ENCODE measurements at places on chromosomes 11 and 22. TPM values are rescaled to one million over a fixed set of nuclear protein-coding genes. Genes with fewer than 3 reads are reported as not detected.

The DNAJB7 gene
- polyA plus RNA-seq: 0.16 TPM

The PLAAT3 gene
- 4.2 TPM for polyA plus RNA-seq

The TNRC6B gene
- 21.0 TPM for polyA plus RNA-seq

The ALG8 gene
- 59.9 TPM for polyA plus RNA-seq

DNA sequence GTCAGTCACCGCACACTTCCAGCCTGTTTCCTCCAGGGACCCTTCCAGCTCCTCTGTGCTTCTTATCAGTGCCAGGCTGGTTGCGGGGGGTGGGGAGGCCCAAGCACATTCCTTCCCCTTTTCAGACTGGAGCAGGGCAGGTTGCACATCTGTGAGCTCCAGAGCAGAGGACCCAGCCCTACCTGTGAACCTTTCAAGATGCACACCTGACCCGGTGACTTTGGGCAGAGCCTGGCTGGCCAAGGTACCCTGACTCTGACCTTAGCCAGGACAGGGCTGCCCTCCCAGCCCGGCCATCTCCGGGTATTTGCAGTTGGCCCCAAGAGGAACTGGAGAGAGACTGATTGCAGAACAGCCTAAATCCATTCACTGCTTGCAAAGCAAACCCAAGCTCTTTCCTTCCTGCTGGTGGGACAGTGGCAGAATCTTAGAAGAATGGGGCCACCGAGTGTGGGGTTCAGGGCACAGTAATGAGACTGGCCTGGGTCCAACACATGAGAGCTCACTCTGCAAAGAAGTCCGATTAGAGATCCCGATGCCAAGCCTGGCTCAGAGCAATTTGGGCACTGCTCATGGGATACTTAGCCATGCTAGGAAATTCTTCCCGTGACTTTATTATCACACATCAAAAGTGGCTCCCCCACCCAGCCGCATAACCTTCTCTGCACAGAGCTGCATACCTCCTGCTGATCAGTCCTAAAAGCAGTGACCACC, 64.7 kb upstream of the CCND1 start:
- DNase-seq: no peak
- H3K36me3 ChIP-seq: no peaks in the 10 kb centered on the region
- no peaks in the 10 kb centered on the region for H3K27me3 ChIP-seq
- H3K4me3 ChIP-seq: no peak overlapping the region

GRCh38 chr11:125082611-125083311, 19.7 kb downstream of the SLC37A2 start:
- H3K4me1 ChIP-seq: peaks cover 13% of the 10 kb centered on the region
- peak; percentile 94 for DNase-seq
- no peaks in the 10 kb centered on the region for H3K27me3 ChIP-seq
- H3K27ac ChIP-seq: peak overlapping the region; percentile 72
- no peak overlapping the region for H3K4me3 ChIP-seq
- H3K36me3 ChIP-seq: no peaks in the 10 kb centered on the region

DNA sequence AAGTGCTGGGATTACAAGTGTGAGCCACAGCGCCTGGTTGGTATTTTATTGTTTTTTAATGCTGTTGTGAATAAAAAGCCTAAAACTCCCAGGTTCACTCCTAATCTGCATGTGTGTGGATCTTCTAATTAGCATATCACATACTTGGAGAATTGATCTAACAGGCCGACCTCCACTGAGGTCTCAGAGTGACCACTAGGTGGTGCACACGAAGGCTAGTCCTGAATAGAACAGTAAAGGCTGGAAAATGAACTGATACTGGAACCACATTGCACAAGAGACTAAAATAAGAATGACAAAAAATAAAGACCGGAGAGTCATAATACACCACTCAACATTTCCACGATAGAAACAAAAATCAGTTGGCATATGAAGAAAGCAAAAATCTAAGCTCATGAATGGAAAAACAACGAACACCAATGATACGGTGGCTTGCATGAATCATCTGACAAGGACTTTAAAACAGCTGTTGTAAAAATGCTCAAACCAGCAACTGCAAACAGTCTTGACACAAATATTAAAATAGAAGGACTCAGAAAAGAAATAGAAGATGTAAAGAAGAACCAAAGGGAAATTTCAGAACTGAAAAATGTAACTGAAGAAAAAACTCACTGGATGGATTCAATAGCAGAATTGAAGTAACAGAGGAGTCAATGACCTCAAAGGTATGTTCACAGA, 19.2 kb downstream of the PIM3 start:
- H3K27me3 ChIP-seq: peaks cover 16% of the 10 kb centered on the region
- no peak overlapping the region for H3K27ac ChIP-seq
- DNase-seq: peak; percentile 59

DNA sequence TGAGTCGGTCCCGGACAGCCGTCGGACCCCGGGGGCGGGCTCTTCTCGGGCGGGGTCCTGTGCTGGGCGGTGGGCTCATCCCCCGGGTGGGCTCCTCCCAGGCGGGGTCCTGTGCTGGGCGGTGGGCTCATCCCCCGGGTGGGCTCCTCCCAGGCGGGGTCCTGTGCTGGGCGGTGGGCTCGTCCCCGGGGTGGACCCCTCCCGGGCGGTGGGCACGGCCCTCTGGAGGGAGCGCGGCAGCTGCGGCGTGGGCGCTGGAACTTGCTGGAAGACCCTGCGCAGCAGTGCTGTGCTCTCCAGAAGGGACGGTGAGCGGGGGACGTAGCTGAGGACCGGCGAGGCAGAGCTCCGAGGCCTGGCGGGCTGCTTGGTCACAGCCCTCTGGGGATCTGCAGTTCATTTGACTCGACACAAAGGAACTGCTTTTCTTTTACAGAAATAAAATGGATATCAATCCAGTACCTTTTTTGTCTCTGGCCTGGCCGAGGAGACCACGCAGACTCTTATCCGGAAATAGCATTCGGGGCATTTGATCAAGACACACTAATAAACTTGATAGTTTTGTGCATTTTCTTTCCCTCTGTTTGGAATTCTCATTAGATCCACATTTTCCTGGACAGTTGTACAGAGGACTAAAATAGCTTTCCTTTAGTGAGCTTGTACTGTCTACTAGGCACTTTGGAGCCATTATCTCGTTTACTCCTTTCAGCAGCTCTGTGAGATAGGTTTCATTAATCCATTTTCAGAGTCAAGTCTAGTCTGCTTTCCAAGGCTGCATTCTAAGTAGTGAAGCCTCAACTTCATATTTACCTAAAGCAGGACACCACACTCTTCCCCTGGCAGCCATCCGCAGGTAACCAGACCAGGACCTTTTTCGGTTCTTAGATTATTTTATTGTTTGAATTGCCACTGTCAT, 812 bp downstream of the JAM3 start:
- H3K4me1 ChIP-seq: 0 out of 2 replicates have a peak, but pooled peaks cover 9% of the 10 kb centered on the region
- peak; percentile 79 for DNase-seq
- H3K36me3 ChIP-seq: no peaks in the 10 kb centered on the region
- 0 out of 2 replicates have a peak, but pooled peaks cover 8% of the 10 kb centered on the region for H3K27me3 ChIP-seq
- peak overlapping the region; percentile 43 for H3K27ac ChIP-seq
- H3K4me3 ChIP-seq: peak overlapping the region; percentile 96

DNA sequence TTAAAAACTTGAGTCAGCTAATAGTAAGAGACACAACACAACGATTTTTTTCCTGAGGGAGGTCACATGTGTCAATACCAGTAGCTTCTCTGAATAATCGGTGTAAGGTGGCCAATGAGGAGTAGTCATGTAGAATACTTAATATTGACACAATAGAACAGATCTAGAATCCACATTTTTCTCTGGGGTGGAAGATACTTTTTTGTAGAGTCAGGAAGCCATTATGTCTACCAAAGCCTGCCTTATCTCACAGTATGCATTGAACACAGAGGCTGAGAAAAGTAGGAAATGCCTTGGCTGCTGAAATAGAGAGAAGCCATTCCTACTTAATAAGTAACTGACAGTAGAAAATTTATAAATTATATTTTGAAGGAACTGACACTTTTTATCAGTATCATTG, 725.0 kb downstream of the METTL15 start:
- no peak for DNase-seq
- peak overlapping the region; percentile 85 for H3K27ac ChIP-seq
- no peak overlapping the region for H3K4me3 ChIP-seq
- no peaks in the 10 kb centered on the region for H3K36me3 ChIP-seq

GRCh38 chr11:30091737-30092136, 74.9 kb upstream of the KCNA4 start:
- H3K4me1 ChIP-seq: no peaks in the 10 kb centered on the region
- no peak for DNase-seq
- H3K27me3 ChIP-seq: no peaks in the 10 kb centered on the region
- H3K36me3 ChIP-seq: no peaks in the 10 kb centered on the region
- no peak overlapping the region for H3K4me3 ChIP-seq

DNA sequence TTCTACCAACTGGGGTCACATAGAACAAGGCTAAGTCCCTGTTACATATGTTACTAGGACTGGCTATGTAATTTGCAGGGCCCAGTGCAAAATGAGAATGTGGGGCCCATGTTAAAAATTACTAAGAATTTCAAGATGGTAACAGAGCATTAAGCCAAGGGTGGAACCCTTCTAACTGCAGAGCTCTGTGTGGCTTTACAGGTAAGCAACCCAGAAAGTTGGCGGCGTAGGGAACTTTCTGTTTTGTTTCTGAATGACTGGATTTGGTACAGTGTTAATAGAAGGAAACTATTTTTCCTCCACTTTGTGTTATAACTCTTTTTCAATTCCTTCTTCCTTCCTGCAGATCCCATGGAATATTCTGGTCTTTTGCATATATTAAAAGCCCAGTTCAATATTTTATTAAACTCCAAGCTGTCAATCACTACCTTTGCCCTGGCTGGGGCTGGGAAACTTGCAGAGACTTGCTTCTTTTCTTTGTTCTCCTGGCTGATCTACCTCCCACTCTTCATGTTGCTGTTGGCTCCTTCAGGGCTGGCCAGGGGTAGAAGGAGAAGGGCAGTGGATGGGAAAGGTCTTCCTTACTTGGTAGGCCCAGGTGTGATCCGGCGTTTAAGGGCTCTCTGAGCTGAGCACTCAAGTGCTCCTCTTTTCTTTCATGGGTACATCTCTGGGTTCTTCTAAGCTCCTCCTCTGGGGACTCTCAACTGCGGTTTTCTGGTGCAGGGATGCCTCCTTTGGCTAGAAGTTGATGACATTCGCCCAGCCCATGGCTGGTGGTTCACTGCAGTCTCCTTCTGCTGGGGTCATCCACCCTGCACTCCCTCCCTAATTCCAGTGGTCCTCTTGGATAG, 67.7 kb downstream of the SNX19 start:
- H3K4me1 ChIP-seq: peaks cover 44% of the 10 kb centered on the region
- peak overlapping the region; percentile 79 for H3K27ac ChIP-seq
- H3K27me3 ChIP-seq: no peaks in the 10 kb centered on the region
- no peaks in the 10 kb centered on the region for H3K36me3 ChIP-seq

GRCh38 chr11:69293819-69294505, at the start of gene MYEOV:
Gene MYEOV (plus strand): TSS chr11:69294155. CDS start chr11:69295355, 1,200 bp downstream.
- peak; percentile 61 for DNase-seq
- H3K36me3 ChIP-seq: no peaks in the 10 kb centered on the region
- H3K4me3 ChIP-seq: no peak within 1 kb of the TSS
- H3K4me1 ChIP-seq: peaks cover 27% of the 10 kb centered on the region

- no peak overlapping the region for H3K4me3 ChIP-seq
- no peak overlapping the region for H3K27ac ChIP-seq
- H3K4me1 ChIP-seq: no peaks in the 10 kb centered on the region
- DNase-seq: no peak
- H3K36me3 ChIP-seq: no peaks in the 10 kb centered on the region
Observed at GRCh38 chr11:118114266-118114665, 27.5 kb upstream of the SMIM35 start.

DNA sequence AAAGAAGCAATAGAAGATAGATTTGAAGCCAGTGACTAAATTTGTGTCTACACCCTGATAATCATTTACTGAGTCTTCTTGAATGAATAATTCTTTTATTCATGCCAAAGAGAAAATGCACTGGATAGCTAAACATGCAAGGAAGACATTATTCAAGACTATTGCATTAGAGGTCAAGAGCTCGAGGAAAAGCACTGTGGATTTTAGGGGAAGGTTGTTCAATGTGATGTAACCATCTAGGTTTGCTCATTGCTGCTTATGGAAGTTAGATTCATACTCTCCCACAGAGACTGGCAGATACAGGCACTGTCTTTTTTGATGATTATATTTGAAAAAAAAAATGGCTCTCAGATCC, 682.1 kb downstream of the KCNA4 start:
- DNase-seq: peak; percentile 64
- H3K27me3 ChIP-seq: no peaks in the 10 kb centered on the region
- peaks cover 51% of the 10 kb centered on the region for H3K4me1 ChIP-seq
- H3K27ac ChIP-seq: peak overlapping the region; percentile 75
- H3K4me3 ChIP-seq: no peak overlapping the region

DNA sequence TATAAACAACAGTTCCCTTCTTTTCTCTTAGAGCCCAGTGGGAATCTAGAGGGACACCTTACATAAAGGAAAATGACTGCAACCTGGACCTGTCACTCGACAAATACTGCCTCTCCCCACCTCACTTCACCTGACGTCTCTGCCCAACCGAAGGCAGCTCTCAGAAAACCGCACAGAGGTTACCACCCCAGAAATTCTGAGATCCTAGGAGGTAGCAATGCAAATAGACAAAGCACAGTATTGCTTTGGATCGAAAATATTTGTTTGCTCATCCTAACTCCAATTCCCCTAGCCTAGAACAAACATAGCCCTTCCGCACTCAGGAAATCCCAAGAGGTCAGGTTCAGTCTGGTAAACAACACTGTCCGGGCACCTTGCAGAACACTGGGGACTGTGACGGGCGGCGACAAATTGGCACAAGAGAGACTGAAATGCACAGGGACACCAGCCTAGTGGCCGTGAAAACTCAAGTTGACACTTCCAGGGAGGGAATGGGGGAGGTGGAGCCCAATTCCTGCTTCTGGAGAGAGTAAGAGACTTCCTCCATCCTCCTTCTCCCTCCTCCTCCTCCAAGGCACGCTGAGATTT, 420 bp upstream of the TRIM44 start:
- H3K27ac ChIP-seq: peak overlapping the region; percentile 87
- peaks cover 24% of the 10 kb centered on the region for H3K4me1 ChIP-seq

- H3K4me1 ChIP-seq: no peaks in the 10 kb centered on the region
- no peak overlapping the region for H3K4me3 ChIP-seq
- H3K27ac ChIP-seq: no peak overlapping the region
Observed at GRCh38 chr22:24848559-24849168, 42.7 kb downstream of the SGSM1 start.

DNA sequence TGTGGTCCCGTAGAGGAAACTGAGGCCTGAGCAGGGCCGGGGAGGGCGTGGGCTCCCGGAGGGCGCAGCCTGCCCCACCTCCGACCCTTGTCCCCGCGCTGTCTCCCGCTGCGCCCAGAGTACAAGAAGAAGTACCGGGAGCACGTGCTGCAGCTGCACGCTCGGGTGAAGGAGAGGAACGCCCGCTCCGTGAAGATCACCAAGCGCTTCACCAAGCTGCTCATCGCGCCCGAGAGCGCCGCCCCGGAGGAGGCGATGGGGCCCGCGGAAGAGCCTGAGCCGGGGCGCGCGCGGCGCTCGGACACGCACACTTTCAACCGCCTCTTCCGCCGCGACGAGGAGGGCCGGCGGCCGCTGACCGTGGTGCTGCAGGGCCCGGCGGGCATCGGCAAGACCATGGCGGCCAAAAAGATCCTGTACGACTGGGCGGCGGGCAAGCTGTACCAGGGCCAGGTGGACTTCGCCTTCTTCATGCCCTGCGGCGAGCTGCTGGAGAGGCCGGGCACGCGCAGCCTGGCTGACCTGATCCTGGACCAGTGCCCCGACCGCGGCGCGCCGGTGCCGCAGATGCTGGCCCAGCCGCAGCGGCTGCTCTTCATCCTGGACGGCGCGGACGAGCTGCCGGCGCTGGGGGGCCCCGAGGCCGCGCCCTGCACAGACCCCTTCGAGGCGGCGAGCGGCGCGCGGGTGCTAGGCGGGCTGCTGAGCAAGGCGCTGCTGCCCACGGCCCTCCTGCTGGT, 1.9 kb downstream of the NLRP6 start:
- peak; percentile 64 for DNase-seq
- no peaks in the 10 kb centered on the region for H3K36me3 ChIP-seq
- no peaks in the 10 kb centered on the region for H3K4me1 ChIP-seq
